ENCODE measurements at places on chromosomes 7 and 10.

GRCh38 chr7:22127835-22128527 lies 182.3 kb upstream of the CDCA7L start:
- DNase-seq = no peak

DNA sequence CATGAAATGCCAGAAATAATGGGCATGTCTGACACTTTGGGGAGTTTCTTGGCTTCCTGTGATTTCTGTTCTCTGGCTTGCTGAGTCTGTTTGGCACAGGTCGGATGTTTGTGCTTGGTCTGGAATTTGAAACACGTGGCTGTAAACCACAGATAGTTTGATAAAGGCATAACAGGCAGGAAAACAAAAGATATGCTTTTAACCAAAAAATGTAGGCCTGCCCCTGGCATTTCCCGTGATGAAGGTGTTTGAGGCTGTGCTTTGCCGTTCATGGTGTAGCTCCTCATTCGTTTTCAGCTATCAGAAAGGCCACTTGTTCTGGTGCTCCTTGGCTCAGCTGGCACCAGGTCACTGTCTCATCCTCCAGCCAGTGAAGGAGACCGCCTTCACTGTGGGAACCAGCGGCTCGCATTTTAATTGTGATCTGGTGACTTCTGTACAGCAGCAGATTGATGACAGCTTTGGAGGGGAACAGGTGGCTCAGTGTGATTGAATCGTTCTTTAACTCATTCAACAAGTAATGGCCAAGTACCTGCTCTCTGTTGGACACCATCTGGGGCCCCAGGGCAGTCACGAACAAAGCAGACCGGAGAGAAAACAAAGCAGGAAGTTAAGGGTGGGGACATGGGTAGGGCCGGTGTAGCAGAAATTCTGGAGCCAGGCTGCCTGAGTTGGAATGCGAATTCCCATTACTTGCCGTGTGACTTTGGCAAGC lies 111.5 kb downstream of the CCNY start:
- DNase-seq = no peak

GRCh38 chr7:134539380-134540004 lies 9.4 kb upstream of the AKR1B15 start:
- DNase-seq = no peak

GRCh38 chr10:71435571-71436267 lies 39.0 kb downstream of the CDH23 start:
- no peak for DNase-seq

- DNase-seq = no peak
Observed at GRCh38 chr10:340646-341045, 205.4 kb downstream of the ZMYND11 start.

GRCh38 chr10:51468424-51468823 lies 231.0 kb downstream of the CSTF2T start:
- DNase-seq = no peak

GRCh38 chr7:132009778-132010177 lies 453.4 kb upstream of the PODXL start:
- DNase-seq = no peak

- DNase-seq = no peak
Observed at GRCh38 chr7:127798769-127799372, 146.9 kb downstream of the SND1 start.

DNA sequence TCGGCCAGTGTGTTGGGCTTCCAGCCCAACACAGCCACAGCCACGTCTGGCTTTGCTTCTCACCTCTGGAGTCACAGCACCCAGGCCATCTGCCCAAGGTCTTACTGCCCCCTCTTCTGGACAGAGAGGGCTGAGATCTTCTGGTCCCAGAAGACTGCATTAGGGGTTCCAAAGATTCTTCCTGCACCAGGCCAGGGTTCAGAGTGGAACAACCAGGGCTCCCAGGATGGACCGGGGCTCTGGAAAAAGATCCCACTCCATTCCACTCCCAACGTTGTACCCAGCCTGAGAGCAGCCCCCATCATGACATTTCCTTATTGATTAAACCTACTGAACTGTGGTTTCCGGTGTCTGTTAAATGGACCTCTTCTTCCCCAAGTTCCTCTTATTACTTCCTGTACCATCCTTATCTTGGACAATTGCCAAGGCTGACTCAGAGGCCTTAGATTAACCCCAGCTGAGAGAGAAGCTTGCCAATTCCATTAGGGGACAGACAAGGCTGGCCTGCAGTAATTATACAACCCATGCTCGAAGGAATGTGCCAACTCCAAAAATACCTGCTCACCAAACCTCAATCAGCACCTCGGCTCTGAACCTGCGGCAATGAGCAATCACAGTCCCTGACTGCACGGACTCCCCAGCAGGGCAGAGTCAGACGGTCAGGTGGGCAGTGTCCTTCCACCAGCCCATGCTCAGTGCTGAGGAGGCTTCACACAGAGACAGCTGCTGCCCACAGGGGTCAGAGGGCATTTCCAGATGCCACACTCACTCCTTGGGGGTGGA lies 47.9 kb upstream of the NPFFR1 start:
- peak; percentile 74 for DNase-seq

DNA sequence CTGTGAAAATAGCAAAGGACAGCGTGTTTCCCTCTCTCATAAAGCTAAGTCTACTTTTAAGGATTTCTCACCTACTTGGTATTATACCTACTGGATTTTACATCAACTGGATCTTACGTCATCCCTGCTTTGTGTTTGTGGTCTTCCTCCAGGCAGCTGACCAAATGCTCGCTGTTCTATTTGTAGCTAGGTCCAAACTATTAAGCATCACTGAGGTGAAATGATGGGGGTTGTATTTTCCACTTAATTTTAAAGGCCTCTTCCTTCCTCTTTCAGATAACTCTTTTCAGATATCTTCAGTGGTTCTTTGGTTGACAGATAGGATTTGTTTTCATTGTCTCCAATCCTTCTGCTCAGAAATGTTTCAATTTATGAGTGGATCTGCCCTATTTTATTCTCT lies 169.7 kb downstream of the RNLS start:
- no peak for DNase-seq

DNA sequence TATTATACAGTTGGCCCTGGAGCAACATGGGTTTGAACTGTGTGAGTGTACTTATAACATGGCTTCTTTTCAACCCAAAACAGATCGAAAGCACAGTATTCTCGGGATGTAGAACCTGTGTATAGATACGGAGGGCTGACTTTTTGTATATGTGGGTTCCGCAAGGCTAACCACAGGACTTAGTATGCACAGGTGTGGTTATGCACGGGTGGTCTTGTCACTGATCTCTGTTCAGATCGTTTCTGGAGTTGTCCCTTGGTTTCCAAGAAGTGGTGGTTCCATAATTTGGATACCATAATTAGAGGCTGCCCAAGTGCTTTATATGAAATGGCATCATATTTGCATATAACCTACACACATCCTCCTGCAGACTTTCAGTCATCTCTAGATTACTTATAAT lies 10.9 kb upstream of the BHLHA15 start:
- no peak for DNase-seq

DNA sequence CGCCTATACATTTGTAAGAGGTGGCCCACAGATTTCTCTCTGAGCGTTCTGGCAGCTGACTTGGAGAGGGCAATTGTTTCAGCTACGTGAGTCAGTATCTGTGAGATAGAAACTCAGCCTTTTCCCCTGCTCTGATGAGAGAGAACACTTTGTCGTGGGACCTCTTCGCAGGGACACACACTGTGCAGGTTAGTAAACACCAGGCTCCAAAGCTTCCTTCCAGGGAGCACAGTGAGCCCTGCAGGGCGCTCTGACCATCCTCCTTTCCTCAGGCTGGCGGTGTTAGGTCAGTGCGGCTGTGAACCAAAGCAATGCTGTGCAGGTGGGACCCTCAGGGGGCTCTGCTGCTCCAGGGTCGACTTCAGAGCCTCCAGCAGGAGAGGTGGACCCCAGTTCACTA lies 152.2 kb upstream of the TCF7L2 start:
- DNase-seq = no peak

DNA sequence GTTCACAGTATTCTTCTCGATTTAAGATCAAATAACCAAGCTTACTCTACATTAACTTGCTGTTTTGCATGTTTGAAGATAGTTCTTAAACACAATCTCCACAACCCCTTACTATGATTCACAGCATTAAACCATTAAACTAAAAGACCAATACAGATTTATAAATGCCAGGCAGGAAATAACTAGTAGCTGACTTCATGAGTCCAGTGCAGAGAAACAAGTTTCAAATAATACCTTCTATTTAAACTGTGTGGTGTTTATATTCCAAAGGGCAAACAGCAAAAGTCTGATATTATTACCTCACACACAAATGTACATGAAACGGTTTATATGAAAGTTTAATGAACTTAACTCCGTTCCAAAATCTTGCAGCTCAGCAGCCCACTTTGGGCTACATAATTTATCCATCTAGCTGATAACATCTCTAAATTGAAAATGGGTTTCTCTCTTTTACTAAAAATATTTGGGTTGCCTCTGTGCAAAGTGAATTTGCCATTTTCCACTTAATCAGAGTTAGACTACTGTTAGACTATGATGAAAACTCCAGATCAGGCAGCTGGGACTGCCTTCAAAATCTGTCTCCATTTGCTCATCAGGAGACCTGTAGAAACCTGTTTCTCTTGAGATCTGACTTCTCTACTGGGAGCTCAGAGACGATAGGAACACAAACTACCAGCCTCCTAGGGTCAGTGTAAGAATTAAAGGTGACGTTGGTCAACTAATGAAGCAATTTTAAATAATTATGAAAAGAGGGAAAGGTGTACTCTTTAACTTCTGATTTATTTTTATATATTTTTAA lies 287.3 kb downstream of the FZD1 start:
- no peak for DNase-seq

DNA sequence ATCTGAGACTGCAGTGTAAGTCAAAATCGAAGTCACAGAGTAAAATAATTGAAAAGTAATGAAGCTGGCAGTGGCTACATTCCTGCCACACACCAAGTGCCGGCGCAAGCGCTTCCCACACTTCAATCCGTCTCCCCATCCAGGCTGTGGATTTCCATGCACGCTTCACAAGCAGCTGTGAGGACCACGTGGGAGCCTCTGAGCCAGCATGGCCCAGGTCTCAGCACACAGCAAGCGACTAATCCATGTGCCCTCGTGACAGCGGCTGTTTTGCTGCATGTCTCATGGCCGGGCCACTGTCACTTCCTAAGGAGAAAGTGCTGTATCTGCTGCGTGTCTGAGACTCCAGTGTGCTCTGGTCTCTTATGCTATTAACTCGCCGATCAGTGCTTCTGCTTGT lies 566.9 kb downstream of the DNAJB6 start:
- DNase-seq = no peak

DNA sequence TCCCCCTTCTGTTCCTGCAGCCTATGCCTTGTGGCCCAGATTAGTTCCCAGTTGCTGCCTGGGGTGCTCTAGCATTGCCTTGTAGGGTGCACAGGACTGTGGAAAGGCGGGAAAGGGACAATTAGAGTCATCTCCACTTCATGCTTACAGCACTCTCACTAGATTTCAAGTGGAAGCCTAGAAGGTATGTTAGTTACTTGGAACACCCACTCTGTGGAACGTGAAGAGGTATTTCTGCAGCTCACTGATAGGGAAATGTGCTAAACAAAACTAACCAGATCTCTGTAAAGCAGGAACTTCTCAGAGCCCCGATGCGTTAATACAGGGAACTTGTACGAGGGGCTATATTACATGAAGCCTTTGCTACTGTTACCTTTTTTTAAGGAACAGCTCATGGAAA lies 19.4 kb downstream of the STMP1 start:
- DNase-seq = no peak

DNA sequence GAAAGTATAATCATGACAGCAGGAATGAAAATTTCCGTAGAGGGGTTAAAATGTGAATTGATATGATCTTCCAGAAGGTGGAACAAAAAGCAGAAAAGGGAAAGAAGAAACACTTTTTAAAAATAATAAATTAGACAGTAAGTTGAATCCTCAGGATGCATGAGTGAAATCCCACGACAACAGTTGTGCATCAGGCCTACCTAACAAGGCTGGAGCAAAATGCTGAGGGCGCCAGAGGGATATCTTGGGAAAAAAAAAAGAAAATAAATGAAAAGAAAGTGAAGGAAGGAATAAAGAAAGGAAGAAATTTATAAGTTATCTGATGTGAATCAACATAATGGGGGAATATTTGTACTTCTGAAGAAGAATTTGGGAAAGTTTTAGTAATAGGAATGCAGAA lies 13.0 kb upstream of the HUS1 start:
- DNase-seq = no peak

DNA sequence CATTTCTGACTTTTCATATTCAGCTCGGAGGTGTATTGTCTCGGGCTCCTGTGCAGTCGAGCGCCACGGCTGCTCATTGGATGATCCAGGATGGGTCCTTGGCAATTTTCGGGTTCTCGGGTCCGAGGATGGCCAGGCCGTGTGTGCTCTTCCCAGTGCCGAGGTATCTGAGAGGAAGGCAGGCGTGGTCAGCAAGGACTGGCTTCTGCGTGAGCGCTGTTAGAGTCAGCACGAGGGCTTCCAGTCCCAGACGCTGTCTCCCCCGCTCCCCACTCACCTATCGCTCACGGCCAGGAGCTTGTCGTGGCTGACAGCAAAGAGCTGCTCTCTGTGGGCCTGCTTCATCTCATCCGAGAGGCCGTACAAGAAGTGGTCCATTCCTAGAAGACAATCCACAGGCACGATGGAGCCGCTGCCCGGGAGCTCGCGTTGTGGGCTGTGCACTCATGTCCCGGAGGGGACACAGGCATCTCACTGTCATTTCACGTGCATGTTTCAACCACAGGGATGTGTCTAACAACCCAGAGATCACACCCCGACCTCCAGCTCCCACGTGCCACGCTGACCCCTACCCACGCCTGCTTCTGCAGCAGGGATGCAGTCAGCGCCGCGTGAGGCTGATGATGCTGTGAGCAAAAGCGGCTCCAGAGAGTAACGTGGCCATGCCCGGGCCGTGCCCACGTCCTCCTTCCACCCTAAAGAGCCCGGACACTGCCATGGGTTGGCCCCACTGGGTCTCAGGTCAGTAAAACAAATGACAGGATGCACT lies 34.4 kb downstream of the PITRM1 start:
- DNase-seq = no peak

DNA sequence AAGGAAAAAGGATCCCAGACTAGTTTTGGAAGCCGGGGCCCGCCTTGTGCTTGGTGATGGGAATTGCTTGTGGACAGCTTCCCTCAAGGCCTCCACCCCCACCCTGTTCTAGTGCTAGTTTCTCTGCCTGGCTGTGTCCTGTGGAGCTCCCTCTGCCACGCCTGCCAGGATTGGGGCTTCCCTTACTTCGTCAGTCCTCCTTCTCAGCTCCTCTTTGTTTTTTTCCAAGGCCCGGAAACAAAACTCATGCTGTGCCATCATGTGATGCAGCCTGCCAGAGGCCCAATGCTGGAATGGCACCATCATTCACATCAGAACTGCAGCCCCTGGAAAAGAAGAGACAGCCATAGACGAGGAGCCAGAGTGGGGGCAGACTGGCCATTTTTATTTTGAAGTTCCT lies 11.2 kb downstream of the YKT6 start:
- no peak for DNase-seq
